ENCODE measurements at places on chromosomes 5 and 9.

DNA sequence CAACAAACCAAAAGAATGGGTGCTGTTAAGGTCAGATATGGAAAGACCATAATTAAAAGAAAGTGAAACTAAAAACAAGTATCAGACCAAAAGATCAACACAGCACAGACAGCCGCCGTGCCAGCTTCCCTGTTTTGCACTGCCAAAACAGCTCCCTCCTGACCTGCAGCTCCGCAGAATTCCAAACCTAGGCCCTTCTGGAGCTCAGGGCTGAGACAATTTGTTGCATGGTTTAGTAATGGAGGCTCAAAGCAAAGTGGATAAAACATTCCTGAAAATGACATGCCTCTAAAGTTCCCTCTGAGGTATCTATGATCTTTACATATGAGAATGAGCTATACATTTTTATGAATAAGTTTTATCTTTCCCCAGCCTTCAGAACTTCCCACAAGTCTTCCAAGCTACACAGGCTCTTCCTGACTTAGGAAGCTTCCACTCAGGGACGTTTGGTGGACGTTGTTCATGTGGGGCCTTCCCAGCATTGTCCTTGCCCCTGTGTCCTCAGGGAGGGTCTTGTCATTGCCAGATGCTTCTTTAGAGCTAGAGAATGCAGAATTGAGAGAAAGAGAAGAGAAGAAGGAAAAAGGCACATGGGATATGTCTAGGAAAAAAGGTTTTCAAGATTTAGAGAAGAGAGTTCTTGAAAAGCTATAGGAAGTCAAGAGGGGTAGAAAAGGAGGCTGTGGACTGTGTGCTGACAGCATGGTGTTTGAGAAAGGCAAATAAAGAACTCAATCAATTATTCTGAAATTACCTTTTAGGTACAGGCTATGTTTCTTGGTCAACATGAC, 28.4 kb upstream of the SSBP2 start:
- peak; percentile 3 for DNase-seq

- no peak for DNase-seq
These were observed 168.4 kb upstream of the MPDZ start for GRCh38 chr9:13447843-13448422.

- no peak for DNase-seq
These were observed 2.7 kb downstream of the SHB start for GRCh38 chr9:38066197-38066913.

DNA sequence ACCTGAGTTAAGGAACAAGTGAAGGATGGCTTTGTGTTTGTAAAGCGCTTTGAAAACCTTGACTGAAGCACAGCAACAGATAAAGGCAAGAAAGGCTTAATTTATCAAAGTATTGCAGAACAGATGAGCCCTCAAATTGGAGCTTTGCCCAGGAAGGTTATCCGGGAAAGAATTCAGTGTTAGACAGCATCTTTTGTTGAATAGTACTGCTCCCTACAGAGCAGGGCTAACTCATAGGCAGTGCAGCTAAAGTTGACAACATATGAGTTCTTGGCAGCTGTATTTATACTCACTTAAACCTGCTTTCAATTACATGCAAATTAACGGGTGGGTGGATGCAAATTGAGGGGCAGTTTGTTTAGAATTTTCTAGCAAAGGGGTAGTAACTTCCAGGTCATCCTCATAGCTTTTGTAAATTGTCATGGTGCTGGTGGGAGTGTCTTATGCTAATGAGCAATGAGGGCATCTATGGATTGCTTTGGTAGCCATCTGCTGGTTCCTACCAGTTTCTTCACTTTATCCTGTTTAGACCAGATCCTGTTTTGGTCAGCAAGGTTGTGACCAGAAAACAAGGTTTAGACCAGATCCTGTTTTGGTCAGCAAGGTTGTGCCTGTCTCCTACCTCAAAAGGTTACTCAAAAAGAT, 105.8 kb downstream of the GDA start:
- DNase-seq, result no peak

- no peak for DNase-seq
These were observed 250.4 kb upstream of the IRX4 start for GRCh38 chr5:2133080-2133479.

DNA sequence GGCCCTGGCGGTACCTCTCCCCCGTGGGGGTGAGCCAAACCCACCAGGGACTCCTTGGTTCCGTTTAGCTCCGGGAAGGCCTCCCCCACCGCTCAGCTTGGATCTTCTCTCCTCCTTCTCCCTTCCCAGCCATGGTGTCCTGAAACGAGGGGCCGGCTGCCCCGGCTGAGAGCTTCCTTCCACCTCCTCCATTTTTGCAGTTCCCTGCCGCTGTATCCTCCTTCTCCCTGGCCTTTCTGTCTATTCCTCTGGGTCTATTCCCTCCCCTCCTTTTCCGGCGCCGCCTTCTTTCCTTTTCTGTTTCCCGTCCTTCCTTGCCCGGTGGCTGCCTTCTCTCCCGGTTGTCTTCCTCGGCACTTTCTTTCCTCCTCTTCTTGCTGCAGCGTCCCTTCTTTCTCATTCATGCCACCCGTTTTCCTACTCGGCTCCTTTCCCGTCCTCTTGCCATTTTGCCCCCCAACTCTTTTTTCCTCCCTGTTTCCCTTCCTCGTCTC, 110.4 kb downstream of the LIFR start:
- DNase-seq, result no peak

GRCh38 chr9:4879115-4879558, 86.4 kb downstream of the RCL1 start:
- DNase-seq, result no peak

DNA sequence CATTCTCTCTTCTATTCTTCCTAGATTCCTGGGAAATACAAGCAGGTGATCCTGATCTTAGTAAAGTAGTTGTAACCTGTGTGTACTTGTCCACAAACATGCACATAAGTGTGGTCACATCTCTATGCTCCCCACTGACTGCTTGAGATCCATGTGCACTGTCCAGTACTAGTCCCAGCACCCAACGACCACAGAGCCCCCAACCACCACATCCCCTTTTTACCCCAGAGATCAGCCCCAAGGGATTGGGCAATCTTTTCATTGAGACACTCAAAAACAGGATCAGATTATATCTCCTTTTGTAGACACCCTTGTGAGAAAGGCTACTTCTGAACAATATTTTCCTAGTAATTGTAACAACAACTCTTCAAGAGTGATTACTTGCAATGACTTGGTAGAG, 240.6 kb downstream of the ACTL7B start:
- no peak for DNase-seq

GRCh38 chr5:40378396-40379177, 301.1 kb upstream of the PTGER4 start:
- DNase-seq, result no peak

GRCh38 chr5:101142102-101142501, 239.0 kb upstream of the ST8SIA4 start:
- no peak for DNase-seq

DNA sequence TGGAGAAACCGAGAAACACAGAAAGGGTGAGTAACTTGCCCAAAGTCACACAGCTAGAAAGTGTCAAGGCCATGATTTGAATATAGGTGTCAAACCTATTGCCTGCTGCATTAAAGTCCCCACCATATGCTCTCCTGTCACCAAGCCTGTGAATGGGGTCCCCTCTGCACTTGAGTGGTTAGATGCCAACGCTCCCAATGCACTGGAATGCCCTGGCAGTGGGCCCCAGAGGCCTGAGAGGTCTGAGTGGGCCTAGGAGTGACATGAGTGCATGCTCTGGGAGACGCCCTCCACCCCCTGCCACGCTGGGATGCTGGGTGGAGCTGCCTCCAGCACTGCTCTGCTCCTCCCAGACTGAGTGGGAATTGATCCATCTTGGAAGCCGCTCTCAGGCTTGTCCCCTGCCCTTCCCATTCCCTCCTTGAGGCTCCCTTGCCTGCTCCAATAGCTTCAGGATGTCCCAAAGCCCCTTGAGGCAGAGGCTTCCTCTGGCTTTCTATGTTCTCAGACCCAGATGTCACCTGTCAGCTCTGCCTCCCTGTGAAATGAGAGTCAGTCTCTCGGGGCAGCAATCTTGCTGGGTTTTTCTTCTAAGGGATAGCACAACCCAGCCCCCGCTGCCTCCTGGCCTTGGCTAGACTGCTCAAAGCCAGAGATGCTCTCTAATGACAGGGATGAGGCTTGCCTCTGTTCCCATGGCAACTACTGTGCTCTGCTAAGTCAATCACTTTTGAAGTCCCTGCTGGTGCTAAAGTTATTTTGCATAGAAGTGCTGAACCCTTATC, 6.6 kb upstream of the ARSI start:
- DNase-seq, result no peak

- no peak for DNase-seq
These were observed 43.5 kb downstream of the LPAR1 start for GRCh38 chr9:110994771-110995241.

GRCh38 chr5:166341740-166342337, 1949.6 kb upstream of the WWC1 start:
- no peak for DNase-seq

GRCh38 chr5:159825551-159826051, 90.7 kb upstream of the ADRA1B start:
- DNase-seq, result no peak

- no peak for DNase-seq
These were observed 57.6 kb downstream of the STARD4 start for GRCh38 chr5:111454776-111455175.

DNA sequence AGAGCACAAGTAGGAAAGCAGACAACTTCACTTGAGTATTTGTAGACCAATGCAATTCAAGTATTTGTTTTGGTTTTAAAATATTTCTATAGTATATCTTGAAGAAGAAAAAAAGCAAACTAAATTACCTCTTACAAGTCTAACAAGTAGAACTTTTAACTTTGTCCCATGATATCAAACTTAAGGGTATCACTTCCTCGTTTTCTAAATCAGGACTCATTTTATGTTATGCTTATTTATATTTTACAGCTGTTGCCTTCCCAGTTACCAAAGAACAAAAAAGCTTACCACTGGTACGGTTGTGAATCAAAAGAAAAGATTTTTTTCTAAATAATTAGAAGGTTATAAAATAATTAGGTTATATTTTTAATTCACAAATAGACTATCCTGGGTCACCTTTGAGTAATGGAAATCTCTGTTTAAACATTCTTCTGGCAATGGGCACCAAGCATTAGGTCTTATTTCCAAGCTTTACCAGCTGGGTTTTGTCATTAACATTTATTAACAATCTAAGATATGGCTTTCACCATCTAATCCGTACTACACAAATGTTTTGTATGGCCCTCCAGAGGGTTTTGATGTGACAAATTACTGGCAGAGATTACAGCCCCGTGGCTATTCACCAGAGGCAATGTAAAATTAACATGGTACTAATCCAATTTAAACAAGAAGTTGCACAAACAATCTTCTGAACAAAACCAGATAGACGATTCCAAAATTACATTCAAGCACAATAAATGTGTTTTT, 63.6 kb downstream of the CEP120 start:
- DNase-seq, result no peak

GRCh38 chr5:128216860-128217531, 133.4 kb downstream of the SLC12A2 start:
- no peak for DNase-seq

DNA sequence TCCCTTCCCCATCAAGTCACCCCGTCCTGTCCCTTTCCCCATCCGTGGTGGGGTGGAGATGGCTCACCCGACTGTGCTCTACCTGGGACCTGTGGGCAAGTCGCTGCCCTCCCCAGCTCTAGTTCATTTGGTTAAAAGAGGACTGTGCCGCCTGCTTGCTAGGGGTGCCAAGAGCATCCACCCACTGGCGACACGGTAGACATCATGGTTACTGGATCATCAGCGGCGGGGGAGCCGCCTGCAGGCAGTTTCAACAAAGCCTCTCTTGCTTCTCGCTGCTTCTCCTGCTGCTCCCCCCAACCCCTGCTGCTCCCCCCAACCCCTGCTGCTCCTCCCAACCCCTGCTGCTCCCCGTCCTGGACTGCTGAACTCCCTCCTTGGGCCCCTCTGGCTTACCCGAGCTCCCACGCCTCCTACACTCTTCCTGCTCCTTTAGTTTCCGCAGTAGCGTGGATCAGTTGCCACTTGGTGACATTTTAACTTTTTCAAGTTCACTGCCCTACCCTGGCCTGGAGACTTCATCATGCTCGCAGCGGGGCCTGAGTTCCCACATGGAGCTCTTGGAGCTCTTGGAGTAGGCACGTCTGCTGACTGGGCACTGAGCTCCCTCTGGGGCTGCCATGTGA, 22.0 kb upstream of the SCGB3A1 start:
- DNase-seq, result no peak

GRCh38 chr5:109411627-109412026, 1.9 kb upstream of the PJA2 start:
- no peak for DNase-seq

- DNase-seq, result no peak
These were observed 466.8 kb downstream of the DIRAS2 start for GRCh38 chr9:90175865-90176264.

DNA sequence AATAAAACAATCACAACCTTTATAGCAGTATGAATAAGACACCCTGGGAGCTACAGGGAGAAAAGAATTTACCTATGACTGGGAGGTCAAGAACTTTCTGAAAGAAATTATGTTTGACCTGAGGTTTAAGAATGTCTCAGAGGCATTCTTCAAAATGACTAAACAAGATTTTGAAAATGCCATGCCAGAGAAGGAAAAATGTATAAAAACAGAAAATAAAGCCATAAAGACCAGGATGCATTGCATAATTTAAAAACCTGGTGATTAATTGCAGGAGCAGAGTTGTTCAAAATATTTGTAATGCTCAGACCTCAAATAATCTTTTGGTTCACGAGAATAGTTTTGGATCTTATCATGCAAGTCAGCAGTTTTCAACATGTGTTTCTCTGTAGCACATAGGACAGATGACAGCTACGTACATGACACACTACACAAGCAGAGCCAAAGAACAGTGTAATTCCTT, 954.7 kb upstream of the ARRDC3 start:
- no peak for DNase-seq

DNA sequence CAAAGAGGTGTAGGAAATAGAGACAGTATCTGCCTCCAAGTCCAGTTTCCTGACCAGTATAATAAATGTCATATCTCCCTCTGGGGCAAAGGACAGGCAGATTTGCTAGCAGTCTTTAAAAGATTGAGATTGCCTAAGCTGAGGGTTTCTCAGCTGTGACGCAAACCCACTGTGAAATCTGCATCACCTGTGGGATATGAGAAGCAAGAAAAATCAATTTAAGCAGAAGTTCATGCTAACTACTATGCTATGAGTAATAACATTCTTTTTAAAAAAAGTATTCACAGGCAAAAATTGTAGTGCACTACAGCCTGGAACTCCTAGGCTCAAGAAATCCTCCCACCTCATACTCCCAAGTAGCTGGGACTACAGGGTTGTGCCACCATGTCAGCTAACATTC, 168.1 kb upstream of the POC5 start:
- DNase-seq, result no peak

Data from activated T-cell treated with anti-CD3 and anti-CD28 coated beads for 4 hours (primary cell).